Hematopoietic multipotent progenitor cell (in vitro differentiated cells): ENCODE measurements at places on chromosomes 6 and 20.

- DNase-seq = no peak
Measured at GRCh38 chr6:101614774-101615173, 221.3 kb downstream of the GRIK2 start.

GRCh38 chr6:145003145-145003544 lies 718.0 kb downstream of the UTRN start:
- no peak for DNase-seq

GRCh38 chr6:167660424-167660823 lies 166.3 kb upstream of the AFDN start:
- no peak for DNase-seq

GRCh38 chr6:8334113-8334512 lies 101.2 kb downstream of the SLC35B3 start:
- DNase-seq = no peak
